ENCODE measurements at places on chromosomes 6 and 20.

DNA sequence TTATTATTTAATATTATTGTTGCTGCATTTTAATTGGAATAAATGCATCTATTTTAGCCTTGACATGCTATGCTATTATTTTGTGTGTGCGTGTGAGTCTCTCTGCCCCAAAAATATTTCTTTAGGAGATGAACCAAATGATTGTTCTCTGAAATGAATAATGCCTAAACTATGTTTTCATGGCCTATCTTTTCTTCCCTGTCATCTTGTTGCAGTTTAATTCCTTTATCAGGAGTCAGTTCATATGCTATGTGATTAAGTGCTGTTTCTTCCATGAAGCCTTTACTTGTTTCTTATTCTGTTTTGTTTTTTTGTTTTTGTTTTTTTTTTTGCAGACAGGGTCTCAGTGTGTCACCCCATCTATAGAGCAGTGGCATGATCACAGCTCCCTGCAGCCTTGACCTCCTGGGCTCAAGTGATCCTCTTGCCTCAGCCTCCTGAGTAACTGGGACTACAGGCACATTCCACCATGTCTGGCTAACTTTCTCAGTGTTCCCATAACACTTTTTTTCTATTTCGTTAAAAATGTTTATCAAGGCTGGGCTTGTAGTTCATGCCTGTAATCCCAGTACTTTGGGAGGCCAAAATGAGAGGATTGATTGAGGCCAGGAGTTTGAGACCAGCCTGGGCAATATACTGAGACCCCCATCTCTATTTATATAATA is 25.7 kb downstream of the TPX2 start:
- DNase-seq = no peak

- DNase-seq = no peak
Observed at GRCh38 chr6:169638388-169638787, 63.4 kb downstream of the WDR27 start.

GRCh38 chr6:116217069-116217468 is 36.8 kb downstream of the TSPYL4 start:
- no peak for DNase-seq

- no peak for DNase-seq
Observed at GRCh38 chr6:75530696-75531095, 37.1 kb upstream of the FILIP1 start.

DNA sequence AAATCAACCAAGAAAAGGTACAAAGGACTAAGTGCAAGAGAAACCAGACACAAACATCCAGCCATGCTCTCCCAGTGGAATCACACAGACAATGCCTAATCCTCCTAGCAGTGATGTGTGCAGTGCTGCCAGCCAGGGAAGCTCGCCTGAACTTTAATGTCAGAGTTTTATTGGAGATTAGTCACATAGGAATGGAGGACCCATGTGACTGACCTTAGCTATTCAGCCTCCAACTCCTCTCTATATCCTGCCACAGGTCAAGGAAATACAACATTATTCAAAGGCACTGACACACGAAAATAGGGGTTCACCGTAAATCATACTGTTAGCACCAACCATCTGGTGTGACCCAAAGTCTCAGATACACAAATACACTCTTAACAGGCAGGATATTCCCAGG is 684.6 kb downstream of the DOK5 start:
- no peak for DNase-seq

DNA sequence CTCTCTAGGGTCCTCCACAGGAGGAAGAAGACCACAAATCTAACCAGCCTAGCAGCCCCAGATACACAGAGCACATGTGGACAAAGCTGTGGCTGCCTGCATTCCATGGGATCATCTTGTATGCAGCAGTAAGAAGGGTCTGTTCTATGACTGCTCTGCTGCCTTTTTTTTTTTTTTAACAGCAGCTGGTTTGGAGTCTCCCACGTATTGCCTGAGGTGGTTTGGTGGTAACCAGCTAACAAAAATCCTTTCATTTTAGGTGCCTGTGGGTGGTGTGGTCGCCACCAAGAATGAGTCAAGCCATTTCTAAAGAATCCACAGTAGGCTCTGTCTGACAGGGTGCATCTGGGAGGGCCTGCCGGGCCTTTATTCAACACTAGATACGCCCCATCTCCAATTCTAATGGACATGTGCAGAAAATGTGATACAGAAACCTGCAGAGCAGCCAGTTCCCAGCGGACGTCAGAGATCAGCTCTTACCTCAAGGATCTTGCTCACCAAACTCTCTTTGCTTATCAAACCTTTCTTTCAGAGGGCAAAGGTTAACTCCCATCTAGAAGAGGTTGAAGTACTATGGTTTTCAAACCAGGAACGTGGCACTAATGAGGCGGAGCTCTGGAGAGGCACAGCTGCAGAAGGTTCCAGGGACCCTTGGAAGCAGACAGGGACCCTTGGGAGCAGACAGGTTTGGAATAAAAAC is 32.0 kb downstream of the GNAS-AS1 start:
- no peak for DNase-seq

GRCh38 chr6:140867336-140867735 is 1265.4 kb upstream of the GJE1 start:
- no peak for DNase-seq

- DNase-seq = no peak
Observed at GRCh38 chr20:45905505-45906079, 6.4 kb downstream of the PLTP start.

DNA sequence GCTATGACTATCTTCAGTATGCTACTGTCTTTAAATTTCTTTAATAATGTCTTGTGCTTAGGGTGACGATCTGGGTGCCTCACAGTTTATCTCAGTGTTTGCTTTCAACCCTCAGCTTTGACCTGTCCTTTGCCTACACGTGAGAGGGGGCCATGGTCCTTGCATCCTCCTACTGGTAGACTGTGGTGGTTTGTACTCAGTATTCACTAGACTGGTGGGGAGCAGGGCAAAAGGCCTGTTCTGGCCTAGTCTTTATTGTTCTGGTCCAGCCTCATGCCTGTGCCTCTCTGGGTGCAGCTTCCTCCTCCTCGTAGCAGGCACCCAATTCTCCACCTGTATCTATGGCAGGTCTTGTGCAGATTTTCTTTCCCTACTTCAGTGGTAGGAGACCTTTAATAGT is 354.9 kb downstream of the CD109 start:
- DNase-seq = no peak

- DNase-seq = no peak
Observed at GRCh38 chr6:62391358-62391757, 105.3 kb upstream of the KHDRBS2 start.

- no peak for DNase-seq
Observed at GRCh38 chr6:51394061-51394460, 575.4 kb downstream of the TFAP2B start.
